ENCODE measurements at places on chromosomes 7 and 10.

DNA sequence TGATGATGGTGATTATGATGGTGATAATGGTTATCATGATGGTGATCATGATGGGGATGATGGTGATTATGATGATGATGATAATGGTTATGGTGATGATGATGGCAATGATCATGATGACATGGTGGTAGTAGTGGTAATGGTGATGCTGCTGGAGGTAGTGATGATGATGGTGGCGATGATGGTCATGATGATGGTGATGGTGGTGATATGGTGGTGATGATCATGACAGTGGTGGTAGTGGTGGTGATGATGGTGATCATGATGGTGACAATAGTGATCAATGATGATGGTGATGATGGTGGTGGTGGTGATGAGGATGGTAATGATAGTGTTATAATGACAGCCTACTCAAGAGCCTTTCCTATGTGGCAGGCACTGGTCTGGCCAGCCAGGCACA is 31.8 kb upstream of the DPYSL4 start:
- DNase-seq = no peak

DNA sequence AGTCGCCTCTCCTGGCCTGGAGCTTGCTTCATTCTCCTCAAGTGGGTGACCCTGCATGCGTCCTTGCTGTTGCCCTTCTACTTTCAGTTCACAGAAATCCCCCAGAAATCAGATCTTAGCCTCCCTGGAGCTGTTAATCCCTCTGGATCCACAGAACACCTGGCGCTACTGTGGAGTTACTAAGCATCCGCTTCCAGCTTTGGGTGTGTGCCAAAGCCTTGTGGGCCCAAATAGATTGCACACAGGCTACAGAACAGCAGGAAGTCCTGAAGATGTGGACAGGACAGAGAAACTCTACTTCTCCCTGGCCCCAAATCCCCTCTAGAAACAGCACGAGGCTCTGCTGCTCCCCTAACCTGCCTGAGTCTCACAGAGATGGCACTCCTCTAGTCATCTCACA is 36.6 kb upstream of the PDLIM1 start:
- DNase-seq = no peak

- DNase-seq = no peak
These were observed 31.0 kb downstream of the ZNF775 start for GRCh38 chr7:150410131-150410530.

DNA sequence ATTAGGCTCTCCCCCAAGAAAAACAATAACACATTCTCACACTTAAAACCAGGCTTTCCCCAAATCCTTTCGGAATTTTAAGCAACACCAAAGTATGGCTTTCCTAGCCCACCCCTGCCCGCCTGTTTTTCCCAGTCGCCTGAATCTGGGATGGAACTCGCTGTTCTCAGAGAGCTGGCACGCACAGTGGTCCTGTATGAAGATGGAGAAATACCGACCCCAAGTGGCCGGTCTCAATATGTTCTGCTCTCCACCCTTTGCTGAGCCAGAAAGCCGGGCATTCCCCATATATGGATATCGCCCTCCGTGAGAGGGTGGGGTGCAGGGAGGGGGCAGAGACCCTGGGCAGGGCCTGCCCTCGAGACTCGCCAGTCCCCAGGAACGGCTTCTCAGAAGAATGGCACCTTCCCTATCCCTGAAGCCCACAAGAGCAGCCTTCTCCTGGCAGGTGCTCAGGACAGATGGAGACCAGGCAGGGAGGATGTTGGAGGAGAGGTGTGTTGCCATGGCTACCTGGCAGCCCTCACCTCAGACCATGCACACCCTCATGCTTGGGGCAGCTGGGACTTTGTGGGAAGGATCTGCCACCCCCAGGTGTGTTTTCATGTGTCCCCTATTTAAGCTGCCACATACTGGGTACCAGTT is 3.4 kb downstream of the TACR2 start:
- DNase-seq = peak; percentile 36

DNA sequence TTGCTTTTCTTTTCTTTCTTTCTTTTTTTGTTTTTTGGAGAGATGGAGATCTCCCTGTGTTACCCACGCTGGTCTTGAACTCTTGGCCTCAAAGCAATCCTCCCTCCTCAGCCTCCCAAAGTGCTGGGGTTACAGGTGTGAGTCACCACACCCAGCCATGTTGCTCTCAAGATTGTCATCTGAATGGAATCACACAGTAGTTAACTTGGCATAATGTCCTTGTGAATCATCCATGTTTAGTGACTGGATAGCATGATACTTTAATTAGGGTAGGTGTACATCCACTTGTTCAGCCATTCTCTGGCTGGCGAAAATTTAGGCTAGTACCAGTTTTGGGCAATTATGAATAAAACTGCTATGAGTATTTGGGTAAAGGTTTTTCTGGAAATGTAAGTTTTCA is 15.4 kb upstream of the GRB10 start:
- DNase-seq = no peak

DNA sequence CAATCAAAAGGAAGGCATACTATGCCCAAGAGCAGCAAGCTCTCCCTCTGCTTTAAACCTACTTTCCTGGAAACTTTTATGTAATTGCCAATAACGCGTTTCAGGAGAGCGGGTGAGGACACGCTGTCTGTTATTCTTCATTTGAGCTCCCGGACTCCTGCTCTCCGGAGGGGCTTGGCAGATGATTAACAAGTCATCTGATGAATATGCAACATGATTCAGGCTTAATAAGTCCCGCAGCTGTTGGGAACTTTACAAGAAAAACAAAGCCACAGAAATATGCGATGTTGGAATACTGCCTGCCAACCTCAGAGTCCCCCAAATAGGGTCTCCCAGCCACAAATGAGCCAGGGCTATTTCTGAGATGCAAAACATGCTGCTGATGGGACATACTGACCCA is 348.0 kb downstream of the GPAM start:
- DNase-seq = peak; percentile 14

DNA sequence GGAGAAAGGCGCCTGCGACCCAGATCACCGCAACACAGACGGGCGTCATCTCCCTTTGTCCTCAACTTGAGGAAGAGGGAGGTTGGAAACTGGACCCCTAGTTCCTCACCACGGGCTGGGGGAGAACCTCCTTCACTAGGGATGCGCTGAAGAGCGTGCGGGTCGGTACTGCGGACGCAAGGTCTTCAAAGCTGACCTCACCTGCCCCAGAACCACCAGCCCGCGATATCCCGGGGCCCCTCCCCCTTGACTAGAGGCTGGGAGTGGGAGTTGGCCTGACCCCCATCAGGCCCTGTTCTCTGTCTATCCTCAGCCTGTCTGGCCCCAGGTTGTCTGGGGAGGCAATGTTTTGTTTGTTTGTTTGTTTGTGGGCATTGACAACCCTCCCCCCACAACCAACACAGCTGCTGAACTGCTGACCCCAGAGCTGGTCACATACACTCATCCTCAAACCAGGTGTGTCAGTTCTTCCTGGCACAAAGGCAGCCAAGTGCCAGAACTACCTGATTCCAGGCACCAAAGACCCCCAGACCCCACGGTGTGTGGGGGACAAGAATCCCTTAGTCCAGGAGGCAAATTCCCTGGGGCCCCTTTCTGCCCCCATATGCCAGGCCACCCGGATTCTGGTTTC is 2.9 kb downstream of the NPM3 start:
- DNase-seq = peak; percentile 58

DNA sequence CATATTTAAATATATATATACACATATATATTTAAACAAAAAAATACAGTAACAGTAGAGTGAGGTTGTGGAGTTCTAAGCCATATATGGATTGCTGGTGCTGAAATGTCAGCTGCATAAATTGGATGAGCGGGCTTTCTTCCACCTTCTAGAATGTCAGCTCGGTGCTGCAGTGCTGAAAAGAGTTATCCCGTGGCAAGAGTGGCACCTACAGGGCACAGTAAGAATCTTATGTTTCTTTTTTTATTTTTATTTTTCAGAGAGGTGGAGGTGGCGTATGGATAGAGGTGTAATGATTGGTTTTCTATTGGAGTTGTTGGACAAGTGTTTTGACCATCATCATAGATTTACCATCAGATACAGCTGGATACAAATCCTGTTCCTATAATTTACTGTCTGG is 86.2 kb upstream of the DYNC1I1 start:
- no peak for DNase-seq

GRCh38 chr10:50393784-50394467 is 142.6 kb upstream of the ASAH2 start:
- no peak for DNase-seq

GRCh38 chr7:94394109-94394436 is 622 bp upstream of the COL1A2 start:
- no peak for DNase-seq

- no peak for DNase-seq
These were observed 224.1 kb downstream of the ADARB2 start for GRCh38 chr10:1513221-1513620.

- DNase-seq = peak; percentile 88
These were observed 12.7 kb downstream of the HNRNPF start for GRCh38 chr10:43396061-43396927.

- no peak for DNase-seq
These were observed 13.6 kb upstream of the SLF2 start for GRCh38 chr10:100899171-100899570.

DNA sequence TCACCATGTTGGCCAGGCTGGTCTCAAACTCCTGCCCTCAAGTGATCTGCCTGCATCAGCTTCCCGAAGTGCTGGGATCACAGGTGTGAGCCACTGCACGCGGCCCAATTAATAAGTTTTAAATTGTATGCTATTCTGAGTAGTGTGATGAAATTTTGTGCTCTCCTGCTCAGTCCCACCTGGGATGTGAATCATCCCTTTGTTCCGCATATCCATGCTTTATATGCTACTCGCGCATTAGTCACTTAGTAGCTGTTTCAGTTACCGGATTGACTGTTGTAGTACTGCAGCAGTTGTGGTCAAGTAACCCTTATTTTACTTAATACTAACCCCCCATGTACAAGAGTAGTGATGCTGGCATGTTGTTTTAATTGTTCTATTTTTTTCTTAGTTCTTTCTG is 47.3 kb upstream of the OIT3 start:
- no peak for DNase-seq

GRCh38 chr10:69486922-69487730 is 35.9 kb downstream of the TSPAN15 start:
- DNase-seq = no peak

DNA sequence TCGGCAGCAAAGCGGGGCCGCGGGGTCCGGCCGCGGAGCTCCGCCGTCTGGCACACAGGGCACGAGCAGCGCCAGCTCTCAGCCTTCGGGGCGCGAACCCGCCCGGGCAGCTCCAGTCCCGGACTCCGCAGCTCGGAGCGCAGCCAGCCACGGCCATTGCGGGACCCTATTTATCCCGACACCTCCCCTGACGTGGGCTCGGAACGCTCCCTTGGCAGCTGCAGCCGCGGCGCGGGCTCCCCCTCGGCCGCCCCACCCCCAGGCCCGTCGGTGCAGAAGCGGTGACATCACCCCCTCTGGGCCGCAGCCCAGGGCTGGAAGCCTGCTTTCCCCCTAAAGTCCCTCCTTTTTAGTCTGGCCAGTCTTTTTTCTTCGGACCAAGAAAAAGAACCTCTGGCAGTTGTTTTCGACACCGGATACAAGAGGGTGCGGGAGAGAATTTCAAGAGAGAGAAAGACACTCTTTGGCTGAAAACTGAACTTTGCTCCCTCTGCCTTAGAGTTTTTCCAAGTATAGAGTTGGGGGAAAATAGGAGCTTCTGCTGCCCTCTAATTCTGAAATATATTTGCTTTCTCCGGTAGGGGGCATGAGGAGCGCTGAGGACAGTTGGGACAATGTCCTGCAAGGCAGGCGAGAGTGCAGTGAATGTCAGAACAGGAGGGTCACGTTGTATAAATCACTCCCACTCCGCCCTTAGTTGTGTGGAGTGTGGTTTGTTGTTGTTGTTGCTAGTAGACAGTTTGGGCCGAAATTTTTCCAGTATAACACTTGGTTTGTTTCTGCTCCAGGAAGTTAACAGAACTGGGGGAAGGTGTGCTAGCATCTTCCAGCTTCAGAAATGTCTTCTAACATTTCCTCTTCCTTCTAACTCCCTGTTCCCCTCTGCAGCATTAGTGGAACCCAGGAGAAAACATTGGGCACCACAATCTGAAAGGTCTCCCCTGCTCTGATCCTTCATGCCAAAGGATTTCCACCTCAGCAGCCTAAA is at the start of gene SFRP4:
SFRP4 (minus strand) TSS at position 145 of the 988 bp plus-strand sequence. CDS start 280 bp downstream, outside the sequence.
- DNase-seq = peak; percentile 84
